ENCODE measurements at places on chromosomes 5 and 9.
A peak's percentile ranks its signal among the peaks of the same experiment; 100 is the strongest.

DNA sequence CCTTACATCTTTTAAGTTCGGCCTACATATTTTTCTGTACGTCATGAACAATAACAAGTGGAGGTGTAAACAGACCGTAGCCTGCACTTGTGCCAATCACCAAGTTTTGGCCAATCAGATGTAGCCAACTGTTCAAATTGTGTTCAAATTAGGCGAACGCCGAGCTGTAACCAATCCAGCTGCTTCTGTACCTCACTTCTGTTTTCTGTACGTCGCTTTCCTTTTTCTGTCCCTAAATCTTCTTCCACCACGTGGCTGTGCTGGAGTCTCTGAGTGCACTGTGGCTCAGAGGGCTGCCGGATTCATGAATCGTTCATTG, 26.4 kb downstream of the TRIM14 start:
- DNase-seq, result no peak

DNA sequence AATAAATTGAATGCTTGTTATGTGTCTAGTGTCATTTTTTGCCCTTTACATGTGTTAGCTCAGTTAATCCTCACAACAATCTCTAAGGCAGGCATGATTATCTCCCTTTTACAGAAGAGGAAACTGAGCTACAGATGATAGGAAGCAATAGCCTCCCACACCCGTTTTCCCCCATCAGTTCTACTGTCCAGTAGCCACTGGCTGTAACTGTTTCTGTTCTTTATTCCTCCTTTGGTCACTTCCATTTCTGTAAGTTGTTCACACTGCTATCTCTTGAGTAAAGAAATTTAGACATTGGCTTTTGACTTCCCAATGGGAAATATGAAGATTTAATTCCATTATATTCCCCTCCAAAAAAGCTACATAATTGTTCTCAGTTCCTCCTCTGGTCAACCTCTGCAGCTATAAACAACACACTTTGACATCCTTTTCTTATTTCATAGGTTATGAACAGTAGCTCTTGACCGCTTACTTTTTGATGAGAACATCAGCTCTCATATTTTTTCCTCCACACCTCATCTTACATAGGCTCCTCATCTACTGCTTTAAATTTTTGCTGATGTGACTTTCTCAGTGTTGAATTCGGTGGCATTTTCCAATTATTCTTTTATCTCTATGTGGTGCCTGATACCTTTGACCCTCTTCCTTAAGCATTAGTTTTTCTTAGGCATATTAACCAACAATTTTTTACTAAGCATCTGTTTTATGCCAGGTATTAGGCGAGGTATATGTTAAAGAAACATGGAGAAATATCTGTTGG, 21.4 kb downstream of the SPZ1 start:
- DNase-seq, result no peak

- DNase-seq, result no peak
These were observed 213.5 kb downstream of the MEF2C start for GRCh38 chr5:88669371-88670050.

- DNase-seq, result no peak
These were observed 58.8 kb downstream of the COL27A1 start for GRCh38 chr9:114214181-114214580.

DNA sequence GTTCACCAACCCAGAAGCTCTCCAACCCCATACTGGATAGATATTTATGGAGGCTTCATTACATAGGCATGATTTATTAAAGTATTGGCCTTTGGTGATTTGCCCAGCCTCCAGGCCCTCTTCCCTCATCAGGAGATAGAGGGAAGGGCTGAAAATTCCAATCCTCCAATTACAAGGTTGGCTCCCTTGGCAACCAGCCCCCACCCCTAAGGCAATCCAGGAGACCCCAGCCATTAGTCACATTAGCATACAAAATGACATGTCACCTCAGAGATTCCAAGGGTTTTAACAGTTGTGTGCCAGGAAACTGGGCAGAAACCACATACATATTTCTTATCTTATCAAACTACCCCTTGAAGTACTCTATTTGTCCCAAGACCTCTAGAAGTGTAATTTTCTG, 210.0 kb downstream of the HINT1 start:
- no peak for DNase-seq

GRCh38 chr5:106610041-106610440, 1060.7 kb downstream of the EFNA5 start:
- DNase-seq, result no peak

DNA sequence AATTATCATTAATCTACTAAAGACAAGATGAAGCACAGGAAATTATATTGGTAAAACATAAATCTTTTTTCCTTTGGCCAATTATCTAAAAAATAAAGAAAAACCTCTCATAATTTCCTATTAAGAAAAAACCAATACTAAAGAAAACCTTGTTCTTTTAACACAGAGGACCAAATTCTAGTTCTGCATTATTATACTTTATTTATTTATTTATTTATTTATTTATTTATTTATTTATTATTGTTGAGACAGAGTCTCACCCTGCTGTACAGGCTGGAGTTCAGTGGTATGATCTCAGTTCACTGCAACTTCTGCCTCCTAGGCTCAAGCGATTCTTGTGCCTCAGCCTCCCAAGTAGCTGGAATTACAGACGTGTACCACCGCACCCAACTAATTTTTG, 377.8 kb upstream of the ADAMTS16 start:
- no peak for DNase-seq

DNA sequence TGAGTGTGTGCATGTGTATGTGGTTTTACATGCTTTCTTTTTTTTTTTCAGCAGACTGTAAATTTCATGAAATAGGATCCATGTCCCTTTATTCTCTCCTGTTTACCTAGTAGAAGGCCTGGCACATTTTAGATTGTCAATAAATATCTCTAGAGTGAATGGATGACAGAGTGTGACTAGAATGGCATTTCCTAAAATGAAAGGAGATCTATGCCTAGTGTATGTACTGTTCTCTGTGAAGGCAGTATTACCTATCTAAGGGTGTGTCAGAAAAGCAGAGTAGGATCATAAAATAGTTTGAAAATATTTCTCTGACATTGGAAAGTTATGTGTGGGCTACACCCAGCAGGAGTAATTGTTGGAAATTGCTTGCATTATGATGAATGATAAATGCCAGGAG, 1876.0 kb upstream of the C9orf72 start:
- DNase-seq, result no peak

GRCh38 chr5:175471628-175472027, 6.7 kb upstream of the SFXN1 start:
- no peak for DNase-seq

DNA sequence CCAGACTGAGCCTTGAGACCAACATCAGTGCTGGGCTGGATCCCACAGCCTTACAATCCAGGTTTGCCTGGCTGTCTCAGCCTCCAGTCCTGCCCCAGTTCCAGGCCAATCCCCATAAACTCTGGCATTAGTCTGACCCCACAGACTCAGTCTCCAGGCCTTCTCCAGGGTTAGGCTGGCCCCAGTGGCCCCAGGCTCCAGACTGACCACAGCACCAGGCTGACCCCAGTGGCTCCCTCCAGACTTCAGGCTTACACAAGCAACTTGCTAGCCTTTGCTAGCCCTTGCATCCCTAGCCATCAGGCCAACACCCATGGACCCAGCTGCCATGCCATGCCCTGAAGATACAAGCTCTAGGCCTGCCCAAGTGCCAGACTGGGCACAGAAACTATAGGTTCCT, 1326.0 kb upstream of the C9orf72 start:
- DNase-seq, result no peak

GRCh38 chr5:133272345-133272744, 220.5 kb downstream of the HSPA4 start:
- DNase-seq, result no peak

- DNase-seq, result no peak
These were observed 176.9 kb downstream of the RAB3C start for GRCh38 chr5:58759745-58760144.

DNA sequence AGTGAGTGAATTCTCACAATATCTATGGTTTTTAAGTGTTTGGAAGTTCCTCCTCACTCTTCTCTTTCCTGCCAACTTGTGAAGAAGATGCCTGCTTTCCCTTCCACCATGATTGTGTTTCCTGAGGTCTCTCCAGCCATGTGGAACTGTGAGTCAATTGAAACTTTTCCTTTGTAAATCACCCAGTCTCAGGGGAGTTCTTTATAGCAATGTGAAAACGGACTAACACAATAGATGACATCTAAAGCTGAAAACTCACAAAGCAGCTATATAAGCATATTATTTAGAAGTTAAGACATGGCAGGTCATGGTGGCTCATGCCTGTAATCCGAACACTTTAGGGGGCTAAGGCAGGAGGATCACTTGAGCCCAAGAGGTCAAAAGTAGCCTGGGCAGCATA, 130.2 kb downstream of the ARRDC3 start:
- no peak for DNase-seq

- no peak for DNase-seq
These were observed 106.1 kb upstream of the PRRC1 start for GRCh38 chr5:127411381-127411780.

GRCh38 chr9:21104787-21105186, 27.0 kb upstream of the IFNB1 start:
- no peak for DNase-seq

DNA sequence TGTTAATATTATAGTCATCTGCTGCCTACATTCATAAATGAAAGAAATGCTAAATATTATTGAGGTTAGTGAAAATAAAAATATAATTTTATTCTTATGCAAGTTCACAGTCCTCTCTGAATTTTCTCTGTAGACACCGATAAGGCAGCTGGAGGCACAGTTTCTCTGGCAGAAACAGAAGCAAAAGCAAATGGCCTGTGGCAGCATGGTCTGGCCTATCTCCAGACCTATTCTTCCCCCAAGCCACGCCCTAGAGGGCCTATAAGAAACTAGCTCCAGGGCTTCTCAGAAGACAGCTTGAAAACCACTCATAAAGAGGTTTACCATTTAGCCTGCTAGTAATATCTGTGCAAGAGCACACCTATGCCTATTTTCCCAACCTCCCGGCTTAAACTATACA, 28.4 kb downstream of the MRPS27 start:
- no peak for DNase-seq

DNA sequence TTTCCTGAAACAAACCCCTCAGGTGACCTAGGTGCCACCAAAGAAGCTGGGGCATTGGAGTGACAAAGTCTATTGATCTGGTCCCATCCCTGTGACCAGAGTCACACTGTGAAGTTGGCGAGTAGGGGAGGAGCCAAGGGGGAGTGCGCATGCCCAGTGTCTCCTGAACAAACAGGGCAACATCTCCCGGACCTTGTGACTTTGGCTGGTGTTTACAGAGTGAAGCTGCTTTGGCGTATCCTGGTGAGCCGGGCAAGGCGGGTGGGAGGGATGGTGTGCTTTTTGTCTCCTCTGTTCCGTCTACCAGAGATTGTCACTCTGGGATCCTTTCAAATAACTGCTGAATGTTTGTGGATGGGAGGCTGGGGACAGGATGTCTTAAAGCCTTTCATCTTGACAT, 204.5 kb downstream of the HSPA4 start:
- peak; percentile 72 for DNase-seq

DNA sequence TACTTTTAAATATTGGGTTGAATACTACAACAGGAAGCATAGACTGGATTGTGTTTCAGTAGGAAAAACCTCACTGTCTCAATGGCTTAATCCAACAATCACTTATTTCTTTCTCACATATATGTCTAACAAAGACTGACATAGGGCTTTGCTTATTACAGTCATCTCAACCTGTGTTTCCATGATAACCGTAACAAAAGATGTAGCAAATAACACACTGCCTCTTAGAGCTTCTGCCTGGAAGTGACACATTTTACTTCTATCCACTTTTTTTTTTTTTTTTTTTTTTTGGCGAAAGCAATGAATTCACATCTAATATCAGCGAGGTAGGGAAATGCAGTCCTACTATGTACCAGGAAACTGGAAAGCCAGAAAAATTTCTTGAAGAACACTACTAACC, 204.9 kb upstream of the CDKN2B start:
- no peak for DNase-seq

GRCh38 chr5:16140417-16140816, 39.2 kb downstream of the MARCHF11 start:
- DNase-seq, result no peak

DNA sequence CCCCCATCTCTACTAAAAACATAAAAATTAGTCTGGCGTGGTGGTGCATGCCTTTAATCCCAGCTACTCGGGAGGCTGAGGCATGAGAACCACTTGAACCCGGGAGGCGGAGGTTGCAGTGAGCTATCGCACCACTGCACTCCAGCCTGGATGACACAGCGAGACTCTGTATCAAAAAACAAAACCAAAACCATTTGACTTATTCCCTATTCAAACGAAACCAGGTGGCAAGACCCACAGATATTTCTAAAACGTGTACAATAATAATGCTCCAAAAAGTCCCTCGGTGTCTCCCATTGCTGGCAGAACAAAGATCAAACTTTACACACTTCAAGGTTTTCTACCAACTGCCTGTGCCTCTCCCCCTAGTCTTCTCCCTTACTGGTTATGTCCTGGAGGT, 29.8 kb downstream of the HMGCR start:
- no peak for DNase-seq

DNA sequence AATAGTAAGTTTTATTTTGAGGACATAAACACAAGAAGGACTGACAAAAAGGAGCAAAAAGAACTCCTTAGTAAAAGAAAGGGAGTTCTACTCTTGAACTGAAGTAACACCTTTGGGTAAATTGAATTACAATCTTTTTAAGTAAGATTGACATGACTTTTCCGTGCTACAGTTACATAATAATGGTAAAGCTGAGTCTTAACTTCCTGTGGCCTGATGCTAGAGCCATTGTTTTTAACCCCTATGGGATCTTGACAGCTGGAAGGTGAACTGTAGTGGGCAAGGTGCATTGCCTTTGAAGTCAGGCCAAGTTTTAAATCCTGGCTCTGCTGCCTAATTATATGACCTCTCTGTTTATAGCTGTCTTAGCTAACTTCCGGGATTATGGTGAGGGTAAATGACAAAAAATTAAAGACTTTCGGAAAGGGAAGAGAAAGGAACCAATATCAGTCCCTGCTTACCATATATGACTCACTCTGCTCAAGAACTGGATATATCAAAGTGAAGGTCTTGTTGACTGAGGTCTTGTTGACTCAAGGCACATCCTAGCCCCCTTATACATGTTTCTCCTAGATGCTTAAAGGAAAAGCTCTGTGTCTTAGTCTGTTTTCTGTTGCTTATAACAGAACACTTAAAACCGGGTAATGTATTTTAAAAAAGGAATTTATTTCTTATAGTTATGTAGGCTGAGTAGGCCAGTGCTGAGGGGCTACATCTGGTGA, 6.8 kb downstream of the HSD17B4 start:
- no peak for DNase-seq

DNA sequence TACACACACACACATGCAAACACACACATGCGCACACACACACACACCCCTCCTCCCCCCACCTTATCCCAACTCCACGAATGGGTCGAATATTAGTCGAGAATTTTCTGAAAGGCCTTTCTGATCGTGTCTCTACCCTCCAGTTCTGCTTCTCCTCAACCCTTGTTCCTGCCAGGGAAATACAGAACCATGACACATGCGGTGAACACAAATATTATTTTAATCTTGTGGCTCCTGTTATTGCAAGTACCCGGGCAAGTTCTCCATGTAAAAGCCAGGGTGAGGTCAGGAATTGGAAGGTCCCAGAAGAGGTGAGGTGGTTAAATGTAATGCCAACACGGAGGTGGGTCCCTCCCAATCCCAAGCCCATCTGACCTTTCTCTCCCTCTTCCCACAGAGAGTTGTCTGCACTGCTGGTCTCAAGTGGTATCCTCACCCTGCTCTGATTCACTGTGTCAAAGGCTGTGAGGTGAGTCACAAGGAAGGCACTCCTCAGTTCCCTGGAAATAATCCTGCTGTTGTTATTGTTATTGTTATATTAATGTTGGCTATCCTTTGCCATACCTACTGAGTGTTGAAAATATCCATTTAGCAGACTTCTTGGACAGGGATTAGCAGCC, 223.7 kb downstream of the PAPPA start:
- DNase-seq, result no peak
